Small intestine (tissue), 16 donors: ENCODE measurements at places on chromosomes 13 and 19. TPM values are rescaled to one million over a fixed set of nuclear protein-coding genes. Genes with fewer than 3 reads are reported as not detected.

- no peaks in the 10 kb centered on the region for H3K36me3 ChIP-seq
- no peak overlapping the region for H3K27ac ChIP-seq
- no peak for DNase-seq
- no peak overlapping the region for H3K4me3 ChIP-seq
Observed at GRCh38 chr19:22263121-22263520, 23.1 kb upstream of the ZNF729 start.

CRB3 gene
- 114 TPM for polyA plus RNA-seq

GRCh38 chr13:96033220-96034015 lies 19.8 kb downstream of the UGGT2 start:
- H3K36me3 ChIP-seq, result no peaks in the 10 kb centered on the region
- DNase-seq, result no peak
- no peak overlapping the region for H3K4me3 ChIP-seq
- no peaks in the 10 kb centered on the region for H3K4me1 ChIP-seq
- no peaks in the 10 kb centered on the region for H3K27me3 ChIP-seq
- no peak overlapping the region for H3K27ac ChIP-seq

ZNF543 gene
- polyA plus RNA-seq, result 1.3 TPM

CYP4F2 gene
- polyA plus RNA-seq, result 7.5 TPM

GRCh38 chr19:42185277-42185676 lies 32.2 kb downstream of the DEDD2 start:
- H3K4me3 ChIP-seq, result no peak overlapping the region
- H3K36me3 ChIP-seq, result no peaks in the 10 kb centered on the region

DNA sequence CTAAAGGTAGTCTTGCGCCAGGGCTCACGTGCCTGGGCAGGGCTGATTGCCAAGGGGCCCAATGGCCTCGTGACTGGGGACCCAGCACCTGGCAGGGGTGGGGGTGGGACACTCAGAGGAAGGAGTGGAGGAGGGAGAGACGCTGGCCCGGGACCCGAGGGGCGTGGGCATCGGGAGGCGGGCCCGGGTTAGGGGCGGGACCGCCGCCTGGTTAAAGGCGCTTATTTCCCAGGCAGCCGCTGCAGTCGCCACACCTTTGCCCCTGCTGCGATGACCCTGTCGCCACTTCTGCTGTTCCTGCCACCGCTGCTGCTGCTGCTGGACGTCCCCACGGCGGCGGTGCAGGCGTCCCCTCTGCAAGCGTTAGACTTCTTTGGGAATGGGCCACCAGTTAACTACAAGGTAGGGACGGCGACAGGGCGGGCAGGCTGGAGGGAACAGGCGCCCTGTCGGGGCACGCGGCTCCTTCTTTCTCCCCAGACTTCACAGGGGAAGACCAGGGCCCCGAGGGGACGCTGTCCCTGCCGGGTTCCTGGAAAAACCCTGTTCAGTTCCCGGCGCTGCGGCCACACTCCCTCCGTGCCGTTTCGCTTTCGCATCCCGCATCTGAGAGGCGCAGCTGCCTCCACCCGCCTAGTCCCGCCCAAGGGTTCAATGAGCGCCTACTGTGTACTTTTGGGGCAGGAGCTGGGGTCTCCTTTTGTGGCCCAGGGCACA lies at the start of gene IFI30:
TSS of gene IFI30 (plus strand) at position 242 of the 717 bp plus-strand sequence. CDS start at position 271, 29 bp downstream.
- H3K27me3 ChIP-seq, result no peaks in the 10 kb centered on the region
- peak within 1 kb of the TSS; percentile 77 for H3K27ac ChIP-seq
- peak within 1 kb of the TSS; percentile 64 for H3K4me3 ChIP-seq
- peak; percentile 97 for DNase-seq
- no peaks in the 10 kb centered on the region for H3K4me1 ChIP-seq

DNA sequence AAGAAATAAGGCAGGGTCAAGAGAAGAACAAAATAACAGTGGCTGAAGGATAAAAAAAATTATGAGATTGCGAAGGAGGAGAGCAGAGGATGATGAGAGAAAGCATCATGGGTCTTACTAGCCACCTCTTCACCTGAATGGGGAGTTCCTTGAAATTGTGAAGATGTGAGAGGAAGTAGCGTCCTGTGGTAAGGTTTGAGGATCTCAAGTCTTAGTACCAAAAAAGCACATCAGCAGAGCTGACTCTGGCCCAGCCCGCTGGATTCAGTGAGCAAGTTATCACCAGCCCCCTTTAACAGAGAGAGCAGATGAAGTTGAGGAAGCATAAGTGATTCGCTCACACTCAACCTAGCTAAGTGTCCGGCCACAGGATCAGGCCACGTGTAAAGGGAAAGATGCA lies 61.8 kb downstream of the RXFP2 start:
- no peak overlapping the region for H3K4me3 ChIP-seq
- H3K27ac ChIP-seq, result no peak overlapping the region
- H3K36me3 ChIP-seq, result no peaks in the 10 kb centered on the region
- H3K27me3 ChIP-seq, result no peaks in the 10 kb centered on the region

- no peaks in the 10 kb centered on the region for H3K27me3 ChIP-seq
- peak overlapping the region; percentile 94 for H3K4me3 ChIP-seq
- H3K27ac ChIP-seq, result peak overlapping the region; percentile 93
- DNase-seq, result peak; percentile 61
- peaks cover 30% of the 10 kb centered on the region for H3K36me3 ChIP-seq
Observed at GRCh38 chr19:16111909-16112752, 442 bp downstream of the RAB8A start.

DNA sequence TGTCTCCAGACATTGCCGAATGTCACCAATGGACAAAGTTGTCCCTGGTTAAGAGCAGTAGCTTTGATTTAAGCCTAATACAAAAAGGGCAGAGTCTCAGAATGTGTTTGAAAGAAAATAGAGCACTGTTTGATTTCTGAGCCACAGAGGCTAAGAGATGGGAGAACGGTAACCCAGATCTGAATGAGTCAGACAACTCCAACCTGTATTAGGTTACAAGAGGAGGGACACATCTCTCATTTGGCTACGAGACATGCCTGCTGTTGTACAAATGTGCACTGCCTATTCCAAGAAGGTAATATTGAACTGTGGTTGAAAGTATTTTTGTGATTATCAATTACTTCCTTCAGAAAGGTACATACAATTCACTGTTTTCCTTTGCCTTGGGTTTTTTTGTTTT lies 4.9 kb upstream of the HSPH1 start:
- no peaks in the 10 kb centered on the region for H3K36me3 ChIP-seq
- H3K27me3 ChIP-seq, result no peaks in the 10 kb centered on the region
- H3K4me3 ChIP-seq, result no peak overlapping the region
- no peak overlapping the region for H3K27ac ChIP-seq
- DNase-seq, result no peak

- H3K36me3 ChIP-seq, result no peaks in the 10 kb centered on the region
- H3K27me3 ChIP-seq, result no peaks in the 10 kb centered on the region
- peak within 1 kb of the TSS; percentile 98 for H3K4me3 ChIP-seq
- H3K27ac ChIP-seq, result peak within 1 kb of the TSS; percentile 100
Observed at GRCh38 chr13:44575741-44576350, at the start of gene TSC22D1. Gene TSC22D1, minus strand, starts transcription at chr13:44576330. Its CDS starts 256 bp downstream, at chr13:44576074.
